ENCODE measurements at places on chromosomes 5 and 9.
A peak's percentile ranks its signal among the peaks of the same experiment; 100 is the strongest.

DNA sequence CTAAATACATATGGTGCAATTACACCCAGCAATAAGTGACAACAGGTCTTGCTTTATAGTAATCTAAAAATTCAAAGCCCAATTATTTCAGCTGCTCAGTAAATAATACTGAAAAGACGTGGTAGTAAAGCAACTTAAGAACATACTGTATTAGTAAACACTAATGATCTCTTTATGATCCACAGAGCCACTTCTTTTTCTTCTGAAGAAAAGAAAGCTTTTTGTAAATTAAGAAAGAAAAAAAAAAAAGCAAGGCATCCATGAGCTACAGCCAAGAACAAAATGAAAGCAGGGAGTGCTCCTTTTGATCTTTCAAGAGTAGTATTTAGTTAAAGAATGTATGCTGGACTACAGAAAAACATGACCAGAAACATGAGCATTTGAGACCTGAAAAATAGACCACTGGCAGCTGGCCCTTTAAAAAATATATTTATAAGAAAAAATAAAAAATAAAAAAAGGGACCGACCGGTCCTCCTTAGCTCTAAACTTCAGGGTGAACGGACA, 348.7 kb downstream of the GLIS3 start:
- H3K4me3 ChIP-seq, result no peak overlapping the region
- no peak overlapping the region for H3K27ac ChIP-seq
- H3K4me1 ChIP-seq, result no peaks in the 10 kb centered on the region
- H3K36me3 ChIP-seq, result no peaks in the 10 kb centered on the region
- H3K27me3 ChIP-seq, result no peaks in the 10 kb centered on the region

DNA sequence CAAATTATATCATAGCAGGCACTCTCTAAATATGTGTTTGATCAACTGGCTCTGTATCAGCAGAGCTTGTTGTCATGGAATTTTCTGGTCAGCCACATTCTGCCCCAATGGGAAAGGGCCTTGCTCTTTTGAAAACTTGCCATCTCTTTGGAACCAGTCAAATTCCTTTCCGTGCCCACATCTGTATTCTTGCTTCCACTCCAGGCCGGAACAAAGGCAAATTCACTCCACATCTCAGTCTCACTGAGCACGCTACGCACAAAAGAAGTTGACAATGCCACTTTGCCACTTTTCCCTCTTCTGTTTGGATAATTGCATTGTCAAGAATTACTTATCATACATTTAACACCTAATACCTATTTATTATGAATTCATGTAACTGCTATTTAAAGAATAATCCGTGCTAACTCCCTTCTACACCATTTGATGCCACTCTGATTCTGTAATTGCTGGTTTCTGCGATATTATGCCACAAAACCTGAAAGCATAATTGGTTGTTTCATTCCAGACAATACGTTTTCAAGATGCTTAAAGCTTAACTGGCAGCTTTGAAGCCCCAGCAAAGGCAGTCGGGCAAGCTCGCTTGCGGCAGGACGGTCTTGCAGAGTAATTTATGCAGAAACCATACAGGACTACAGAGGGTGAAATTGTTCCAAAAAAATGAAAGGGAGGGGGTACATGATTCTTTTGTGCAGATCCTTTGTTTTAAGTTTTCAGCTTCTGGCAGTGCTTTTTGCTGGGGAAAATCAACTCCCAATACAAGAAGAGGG, 277.7 kb downstream of the MSX2 start:
- no peak overlapping the region for H3K27ac ChIP-seq
- no peaks in the 10 kb centered on the region for H3K27me3 ChIP-seq
- H3K36me3 ChIP-seq, result no peaks in the 10 kb centered on the region
- H3K4me3 ChIP-seq, result no peak overlapping the region
- DNase-seq, result no peak

DNA sequence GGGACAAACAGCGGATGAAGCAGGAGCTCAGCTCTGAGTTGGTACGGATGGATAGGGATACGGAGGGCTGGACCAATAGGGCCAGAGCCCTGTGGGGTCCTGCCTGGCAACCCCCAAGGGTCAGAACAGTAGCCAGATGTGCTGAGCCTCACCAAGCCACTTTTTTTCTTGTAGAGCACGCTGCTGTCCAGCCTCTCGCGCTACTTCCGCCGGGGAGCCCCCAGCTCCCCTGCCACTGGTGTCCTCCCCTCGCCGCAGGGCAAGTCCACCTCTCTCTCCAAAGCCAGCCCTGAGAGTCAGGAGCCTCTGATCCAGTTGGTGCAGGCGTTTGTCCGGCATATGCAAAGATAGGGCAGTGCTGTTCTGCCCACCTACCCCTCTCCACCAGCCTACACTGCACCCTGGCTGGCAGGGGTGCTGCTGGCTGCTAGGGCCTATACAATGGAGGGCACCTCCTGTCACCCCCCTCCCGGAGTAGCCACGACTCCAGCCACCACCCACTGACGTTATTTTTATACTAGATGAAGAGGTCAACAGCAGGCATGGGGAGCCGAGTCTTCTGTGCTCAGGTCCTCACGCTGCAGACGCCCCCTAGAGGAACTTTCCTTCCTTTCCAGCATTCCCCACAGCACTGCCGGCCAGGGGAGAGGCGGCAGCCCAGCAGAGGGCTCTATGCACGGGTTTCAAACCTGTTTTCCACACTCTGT, 21.6 kb downstream of the SH3GLB2 start:
- no peak overlapping the region for H3K4me3 ChIP-seq
- no peak overlapping the region for H3K27ac ChIP-seq
- no peak for DNase-seq
- H3K27me3 ChIP-seq, result no peaks in the 10 kb centered on the region
- H3K36me3 ChIP-seq, result peaks cover 52% of the 10 kb centered on the region

GRCh38 chr9:31623511-31623910, 760.9 kb upstream of the ACO1 start:
- no peaks in the 10 kb centered on the region for H3K4me1 ChIP-seq
- no peaks in the 10 kb centered on the region for H3K36me3 ChIP-seq
- DNase-seq, result no peak

GRCh38 chr9:110691002-110691549, 22.5 kb downstream of the MUSK start:
- no peak overlapping the region for H3K27ac ChIP-seq
- peak; percentile 0 for DNase-seq
- no peak overlapping the region for H3K4me3 ChIP-seq
- no peaks in the 10 kb centered on the region for H3K27me3 ChIP-seq

DNA sequence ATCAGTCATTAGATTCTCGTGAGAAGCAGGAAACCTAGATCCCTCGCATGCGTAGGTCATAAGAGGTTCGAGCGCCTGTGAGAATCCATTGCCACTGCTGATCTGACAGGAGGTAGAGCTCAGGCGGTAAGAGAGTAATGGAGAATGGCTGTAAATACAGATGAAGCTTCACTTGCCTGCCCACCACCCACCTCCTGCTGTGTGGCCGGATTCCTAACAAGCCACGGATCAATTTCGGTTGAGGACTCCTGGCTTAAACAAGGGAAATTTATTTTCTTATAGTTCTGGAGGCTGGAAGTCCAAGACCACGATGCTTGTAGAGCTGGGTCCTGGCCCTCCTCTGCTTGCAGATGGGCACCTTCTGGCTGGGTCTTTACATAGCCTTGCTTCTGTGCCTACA, 200.4 kb downstream of the PCSK5 start:
- no peak overlapping the region for H3K4me3 ChIP-seq
- no peaks in the 10 kb centered on the region for H3K36me3 ChIP-seq
- no peak overlapping the region for H3K27ac ChIP-seq
- no peaks in the 10 kb centered on the region for H3K27me3 ChIP-seq
- no peak for DNase-seq

- no peaks in the 10 kb centered on the region for H3K36me3 ChIP-seq
- H3K27ac ChIP-seq, result no peak overlapping the region
- H3K4me1 ChIP-seq, result no peaks in the 10 kb centered on the region
- H3K4me3 ChIP-seq, result no peak overlapping the region
Measured at GRCh38 chr5:17432569-17432968, 65.5 kb upstream of the TAF11L2 start.

- H3K36me3 ChIP-seq, result no peaks in the 10 kb centered on the region
- H3K4me1 ChIP-seq, result peaks cover 61% of the 10 kb centered on the region
- H3K4me3 ChIP-seq, result peak overlapping the region; percentile 94
- peak overlapping the region; percentile 93 for H3K27ac ChIP-seq
- peak; percentile 36 for DNase-seq
Measured at GRCh38 chr5:76404223-76405211, 1.4 kb downstream of the IQGAP2 start.

DNA sequence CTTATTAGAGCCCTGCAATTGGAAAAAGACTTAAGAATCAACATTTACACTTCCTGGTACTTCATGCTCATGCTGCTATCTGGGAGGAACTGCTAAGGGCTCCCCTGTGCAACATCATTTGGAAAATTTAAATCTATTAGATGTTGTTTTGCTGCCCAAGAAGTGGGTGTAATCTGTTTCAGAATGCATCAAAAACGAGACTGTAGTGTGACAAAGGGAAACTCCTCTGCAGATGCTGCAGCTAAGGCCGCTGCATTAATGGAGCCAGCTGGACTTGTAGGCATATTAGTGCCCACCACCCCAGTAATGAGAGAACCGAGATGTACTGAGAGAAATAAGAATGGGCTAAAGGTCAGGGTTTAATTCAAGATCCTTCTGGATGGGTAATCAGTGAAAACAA, 11.1 kb upstream of the PAIP1 start:
- no peaks in the 10 kb centered on the region for H3K36me3 ChIP-seq
- no peaks in the 10 kb centered on the region for H3K4me1 ChIP-seq
- no peaks in the 10 kb centered on the region for H3K27me3 ChIP-seq
- no peak for DNase-seq
- no peak overlapping the region for H3K27ac ChIP-seq

DNA sequence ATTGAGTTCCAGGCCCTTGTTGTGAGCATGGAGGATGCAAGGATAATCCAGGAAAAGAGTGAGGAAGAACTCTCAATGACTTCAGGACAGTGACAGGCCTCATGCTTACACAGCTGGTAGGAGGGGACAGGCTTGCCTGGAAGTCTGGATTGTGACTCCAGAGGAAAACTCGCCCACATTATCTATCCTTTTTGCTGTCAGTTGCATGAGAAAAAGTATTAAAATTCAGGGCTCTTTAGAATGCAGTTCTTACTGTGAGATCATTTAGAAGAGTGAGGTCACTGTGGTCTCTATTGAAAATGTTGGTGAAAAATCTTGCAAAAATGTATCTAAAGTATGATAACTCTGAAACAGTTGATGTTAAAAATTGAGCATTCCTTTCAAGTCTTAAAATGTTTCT, 30.5 kb downstream of the NTRK2 start:
- no peak for DNase-seq
- H3K4me1 ChIP-seq, result no peaks in the 10 kb centered on the region
- no peaks in the 10 kb centered on the region for H3K36me3 ChIP-seq
- no peak overlapping the region for H3K27ac ChIP-seq

DNA sequence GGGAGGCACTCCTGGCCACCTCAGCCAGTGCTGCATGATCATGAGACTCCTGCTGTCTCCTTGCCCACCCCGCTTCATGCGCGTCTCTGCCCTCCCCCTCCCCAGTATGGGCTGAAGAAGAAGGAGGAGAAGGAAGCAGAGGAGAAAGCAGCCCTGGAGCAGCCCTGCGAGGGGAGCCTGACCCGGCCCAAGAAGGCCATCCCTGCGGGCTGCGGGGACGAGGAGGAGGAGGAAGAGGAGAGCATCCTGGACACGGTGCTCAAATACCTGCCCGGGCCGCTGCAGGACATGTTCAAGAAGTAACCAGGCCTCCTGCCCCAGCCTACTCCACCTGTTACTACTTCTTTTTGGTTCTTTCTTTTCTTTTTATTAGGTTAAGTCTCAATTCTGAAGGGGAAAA, 8.4 kb downstream of the CPLX2 start:
- H3K36me3 ChIP-seq, result no peaks in the 10 kb centered on the region
- no peak overlapping the region for H3K4me3 ChIP-seq
- no peak for DNase-seq
- no peak overlapping the region for H3K27ac ChIP-seq
- peaks cover 20% of the 10 kb centered on the region for H3K27me3 ChIP-seq

DNA sequence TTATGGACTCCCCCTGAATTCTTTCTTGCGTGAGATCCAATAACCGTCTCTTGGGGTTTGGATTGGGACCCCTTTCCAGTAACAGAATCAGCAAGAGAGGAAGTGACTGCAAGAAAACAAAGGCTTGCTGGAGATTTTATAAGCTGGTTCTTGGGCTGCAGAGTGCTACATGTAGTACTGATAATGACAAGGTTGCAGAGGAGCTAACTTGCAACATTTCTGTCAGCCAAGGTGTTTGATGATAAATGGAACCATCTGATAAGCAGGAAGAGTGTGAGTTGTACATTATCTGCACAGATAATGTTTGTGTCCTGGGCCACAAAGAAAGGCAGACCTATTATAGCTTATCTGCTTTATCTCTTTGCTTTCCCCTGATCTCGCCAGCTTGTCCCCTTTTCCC, 37.1 kb downstream of the DNAJB5 start:
- no peaks in the 10 kb centered on the region for H3K27me3 ChIP-seq
- H3K27ac ChIP-seq, result no peak overlapping the region
- no peaks in the 10 kb centered on the region for H3K36me3 ChIP-seq
- H3K4me3 ChIP-seq, result no peak overlapping the region

DNA sequence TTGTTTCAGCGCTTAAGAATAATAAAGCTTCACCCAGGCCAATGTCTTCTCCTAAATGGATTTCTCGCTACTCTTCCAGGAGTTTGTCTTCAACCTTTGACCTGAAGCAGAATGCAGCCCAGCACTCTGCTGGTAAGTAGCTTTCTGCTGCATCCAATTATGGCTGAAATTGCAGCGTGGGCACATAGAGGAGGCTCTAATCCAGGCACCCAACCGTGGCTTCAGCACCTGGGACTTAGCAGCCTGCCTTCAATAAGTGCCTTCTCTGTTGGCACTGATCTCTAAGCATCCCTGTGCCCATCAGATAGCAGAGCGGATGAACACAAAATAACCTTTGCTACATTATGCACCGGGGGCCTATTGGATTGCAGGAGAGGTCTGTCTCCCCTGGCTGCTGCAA, 105.2 kb downstream of the TRIM32 start:
- H3K4me1 ChIP-seq, result no peaks in the 10 kb centered on the region
- H3K27me3 ChIP-seq, result no peaks in the 10 kb centered on the region
- H3K27ac ChIP-seq, result no peak overlapping the region
- no peak for DNase-seq
- no peaks in the 10 kb centered on the region for H3K36me3 ChIP-seq

- no peaks in the 10 kb centered on the region for H3K36me3 ChIP-seq
- no peaks in the 10 kb centered on the region for H3K4me1 ChIP-seq
- no peak overlapping the region for H3K4me3 ChIP-seq
- no peaks in the 10 kb centered on the region for H3K27me3 ChIP-seq
Measured at GRCh38 chr9:113638897-113639296, 175.4 kb downstream of the RGS3 start.

- no peaks in the 10 kb centered on the region for H3K4me1 ChIP-seq
- H3K4me3 ChIP-seq, result no peak overlapping the region
- no peaks in the 10 kb centered on the region for H3K36me3 ChIP-seq
- DNase-seq, result no peak
- H3K27ac ChIP-seq, result no peak overlapping the region
Measured at GRCh38 chr5:127931396-127931795, 152.2 kb upstream of the SLC12A2 start.

- H3K27ac ChIP-seq, result no peak overlapping the region
- H3K4me1 ChIP-seq, result peaks cover 4% of the 10 kb centered on the region
- no peak overlapping the region for H3K4me3 ChIP-seq
- H3K27me3 ChIP-seq, result no peaks in the 10 kb centered on the region
- H3K36me3 ChIP-seq, result no peaks in the 10 kb centered on the region
- DNase-seq, result no peak
Measured at GRCh38 chr9:96859461-96860198, 5.3 kb upstream of the ZNF782 start.
